Fibroblast of lung (primary cell): ENCODE measurements at places on chromosomes 5 and 9.

GRCh38 chr9:37309136-37309535, 113.4 kb upstream of the GRHPR start:
- no peak for DNase-seq

DNA sequence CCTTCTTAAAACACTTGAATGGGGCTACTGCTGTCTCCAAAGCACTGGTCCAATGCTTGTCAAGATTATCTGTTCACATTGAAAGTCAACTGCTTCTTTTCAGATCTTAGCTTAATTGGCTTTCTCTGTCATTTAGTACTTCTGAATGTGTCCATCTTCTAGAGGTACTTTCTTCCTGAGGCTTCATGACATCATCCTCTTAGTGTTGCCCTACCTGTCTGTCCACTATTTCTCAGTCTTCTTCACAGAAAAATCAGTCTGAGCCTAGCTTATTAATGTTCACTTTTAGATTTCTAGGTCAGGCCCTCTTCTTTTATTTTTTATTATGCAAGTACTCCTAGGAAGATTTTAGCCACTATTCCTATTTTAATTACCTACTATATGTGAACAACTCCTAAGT, 899.9 kb downstream of the DTWD2 start:
- no peak for DNase-seq

- DNase-seq, result no peak
These were observed 293.8 kb downstream of the OSTF1 start for GRCh38 chr9:75382126-75382525.

DNA sequence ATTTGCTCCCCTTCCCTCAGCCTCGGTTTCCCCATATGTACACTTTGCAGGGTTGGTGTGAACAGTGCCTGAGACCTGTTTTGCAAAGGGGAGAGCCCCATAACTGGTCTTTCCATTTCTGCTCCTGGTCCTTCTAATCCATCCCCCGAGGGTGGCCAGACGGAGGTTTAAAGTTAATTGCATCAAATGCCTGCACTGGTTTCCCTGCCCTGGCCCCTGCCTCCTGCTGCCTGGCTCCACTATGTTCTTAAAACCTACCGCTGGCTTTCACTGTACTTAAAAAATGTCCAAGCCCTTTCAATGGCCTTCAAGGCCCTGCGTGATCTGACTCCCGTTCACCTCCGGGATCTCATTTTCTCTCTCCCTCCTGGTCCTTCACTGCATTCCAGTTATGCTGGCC, 183.0 kb downstream of the RGS3 start:
- no peak for DNase-seq

DNA sequence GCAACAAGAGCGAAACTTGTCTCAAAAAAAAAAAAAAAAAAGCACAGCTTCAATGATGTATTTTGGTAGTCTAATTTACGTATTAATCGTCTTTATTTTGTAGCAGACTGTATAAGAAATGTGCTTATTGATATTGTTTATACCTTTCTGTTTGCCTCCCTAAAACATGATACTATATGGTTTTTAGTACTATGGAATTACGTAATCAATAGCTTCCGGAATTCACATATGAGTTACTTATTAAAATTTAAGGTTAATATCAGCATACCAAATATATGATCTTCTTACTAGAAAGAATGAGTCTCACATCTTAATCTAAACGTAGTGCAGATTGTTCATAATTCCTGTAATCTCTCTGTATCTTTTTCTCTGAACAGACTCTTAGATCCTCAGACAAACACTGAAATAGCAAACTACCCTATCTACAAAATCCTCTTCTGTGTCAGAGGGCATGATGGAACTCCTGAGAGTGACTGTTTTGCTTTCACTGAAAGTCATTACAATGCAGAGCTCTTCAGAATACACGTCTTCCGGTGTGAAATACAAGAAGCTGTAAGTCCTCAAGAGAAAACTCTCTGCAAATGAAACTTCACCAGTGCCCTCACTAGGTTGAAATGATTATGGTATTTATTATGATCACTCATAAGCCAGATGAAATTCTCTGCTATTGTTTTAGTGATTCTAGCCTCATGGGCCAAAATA, 44.4 kb upstream of the GPR21 start:
- no peak for DNase-seq
